Vagina (tissue), 2 donors: ENCODE measurements at places on chromosomes 11 and 22. TPM values are rescaled to one million over a fixed set of nuclear protein-coding genes. Genes with fewer than 3 reads are reported as not detected.

DNA sequence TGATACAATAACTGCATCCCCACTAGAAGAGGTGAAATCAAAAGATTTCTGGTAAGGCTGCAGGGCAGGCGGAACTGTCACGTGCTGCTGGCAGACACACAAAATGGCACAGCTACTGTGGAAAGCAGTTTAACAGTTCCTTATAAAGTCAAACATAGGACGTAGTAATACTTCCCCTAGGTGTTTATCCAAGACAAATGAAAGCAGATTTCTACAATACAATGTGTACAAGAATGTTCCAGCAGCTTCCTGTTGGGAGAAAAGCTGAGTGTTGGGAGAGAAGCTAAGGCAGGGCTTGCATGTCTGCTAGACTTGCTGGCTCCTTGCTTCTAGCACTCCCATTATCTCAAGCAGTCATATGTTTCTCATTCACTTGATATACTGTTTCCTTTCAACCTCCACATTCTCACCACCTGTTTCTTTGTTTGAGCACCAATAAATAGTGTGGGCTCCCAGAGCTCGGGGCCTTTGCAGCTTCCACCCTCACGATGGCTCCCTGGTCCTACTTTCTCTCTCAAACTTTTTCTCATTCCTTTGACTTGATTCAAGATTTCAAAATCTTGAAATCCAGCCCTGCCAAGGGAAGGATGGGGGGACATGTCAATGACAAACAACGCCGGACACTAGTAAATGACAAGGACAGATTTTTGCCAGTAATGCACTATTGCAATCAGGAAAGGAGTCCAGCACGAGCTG is 21.2 kb upstream of the IL17RA start:
- DNase-seq = no peak

DNA sequence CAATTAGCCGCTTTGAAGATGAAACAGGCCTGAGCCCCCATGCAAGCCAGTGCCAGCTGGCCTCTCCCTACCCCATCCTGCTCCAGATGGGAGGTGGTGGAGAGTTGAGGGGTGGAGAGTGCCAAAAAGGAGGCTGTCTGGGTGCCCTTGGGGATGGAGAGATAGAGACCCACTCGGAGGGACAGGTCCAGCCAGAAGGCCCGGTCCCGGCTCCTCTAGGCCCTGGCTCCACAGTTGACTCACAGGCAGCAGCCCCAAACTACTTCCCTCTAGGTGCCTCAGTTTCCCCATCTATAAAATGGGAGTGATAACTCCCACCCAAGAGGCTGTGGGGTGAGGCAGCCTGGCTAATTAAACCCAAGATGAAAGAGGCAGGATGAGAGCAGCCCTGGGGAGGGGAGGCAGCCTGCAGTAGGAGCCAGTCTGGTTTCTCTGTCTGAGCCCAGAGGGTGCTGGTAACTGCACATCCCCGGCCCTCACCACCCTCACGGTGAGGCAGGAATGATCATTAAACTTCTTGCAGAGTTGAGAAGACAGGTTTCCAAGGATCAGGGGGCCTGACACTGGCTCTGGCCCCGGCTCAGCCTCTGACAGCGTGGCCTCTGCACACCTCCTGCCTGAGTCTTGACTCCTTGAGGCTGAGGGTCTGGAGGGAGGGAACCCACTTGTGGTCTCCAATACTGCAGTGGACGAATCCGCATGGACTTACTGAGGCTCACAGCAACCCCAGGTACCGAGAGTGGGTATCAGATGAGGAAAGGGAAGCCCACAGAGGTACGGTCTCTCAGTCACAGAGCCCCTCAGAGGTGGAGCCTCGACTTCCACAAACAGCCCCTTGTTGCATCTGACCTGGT is 1.4 kb upstream of the AP5B1 start:
- no peak for DNase-seq

DNA sequence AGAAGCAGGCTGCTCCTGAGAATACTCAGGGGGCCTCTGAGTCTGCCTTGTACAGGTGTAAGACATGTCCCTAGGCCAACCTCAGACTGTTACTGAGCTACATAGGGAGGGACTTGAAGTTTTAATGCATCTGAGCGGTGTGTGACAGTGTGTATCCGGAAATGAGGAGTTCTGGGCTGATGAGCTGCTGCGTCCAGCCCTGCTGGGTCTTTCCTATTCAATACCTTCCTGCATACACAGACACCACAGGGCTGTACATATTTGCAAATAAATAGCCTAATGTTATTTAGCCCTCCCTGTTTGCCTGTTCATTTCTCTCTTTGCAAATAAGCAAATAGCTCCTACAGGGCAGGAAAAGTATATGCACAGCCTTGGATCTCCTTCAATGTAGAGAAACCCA is 134.7 kb upstream of the KIRREL3 start:
- no peak for DNase-seq

- DNase-seq = no peak
Measured at GRCh38 chr11:45771193-45771565, 33.8 kb upstream of the SLC35C1 start.

DNA sequence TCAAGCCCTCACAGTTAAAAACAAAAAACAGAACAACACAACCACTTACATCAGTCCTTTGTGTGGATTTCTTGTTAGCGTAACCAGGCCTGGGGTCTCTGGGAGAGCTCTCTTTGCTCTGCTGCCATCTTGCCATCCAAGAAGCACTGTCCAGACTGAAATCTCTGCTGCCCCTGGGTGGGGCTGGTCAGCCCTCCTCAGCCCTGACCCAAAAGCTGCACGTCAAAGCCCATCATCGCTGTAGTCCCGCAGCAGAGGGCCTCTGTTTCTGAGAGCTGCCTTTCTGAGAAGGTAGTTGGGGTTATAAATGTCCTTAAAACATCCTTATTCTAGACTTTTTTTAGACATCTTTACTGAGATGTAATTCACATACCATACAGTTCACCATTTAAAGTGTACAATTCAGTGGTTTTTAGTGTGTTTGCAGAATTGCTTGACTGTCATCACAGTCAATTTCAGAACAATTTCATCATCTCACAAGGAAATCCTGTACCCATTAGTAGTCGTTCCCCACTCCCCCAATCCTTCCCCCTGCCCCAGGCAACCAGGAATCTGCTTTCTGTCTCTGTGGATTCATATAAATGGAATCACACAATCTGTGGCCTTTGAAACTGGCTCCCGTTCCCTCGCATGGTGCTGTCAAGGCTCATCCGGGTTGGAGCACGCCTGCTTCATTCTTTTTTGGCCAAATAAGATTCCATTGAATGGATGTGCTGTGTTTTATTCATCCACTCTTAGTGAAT is 94.9 kb downstream of the TBC1D22A start:
- DNase-seq = peak; percentile 20

DNA sequence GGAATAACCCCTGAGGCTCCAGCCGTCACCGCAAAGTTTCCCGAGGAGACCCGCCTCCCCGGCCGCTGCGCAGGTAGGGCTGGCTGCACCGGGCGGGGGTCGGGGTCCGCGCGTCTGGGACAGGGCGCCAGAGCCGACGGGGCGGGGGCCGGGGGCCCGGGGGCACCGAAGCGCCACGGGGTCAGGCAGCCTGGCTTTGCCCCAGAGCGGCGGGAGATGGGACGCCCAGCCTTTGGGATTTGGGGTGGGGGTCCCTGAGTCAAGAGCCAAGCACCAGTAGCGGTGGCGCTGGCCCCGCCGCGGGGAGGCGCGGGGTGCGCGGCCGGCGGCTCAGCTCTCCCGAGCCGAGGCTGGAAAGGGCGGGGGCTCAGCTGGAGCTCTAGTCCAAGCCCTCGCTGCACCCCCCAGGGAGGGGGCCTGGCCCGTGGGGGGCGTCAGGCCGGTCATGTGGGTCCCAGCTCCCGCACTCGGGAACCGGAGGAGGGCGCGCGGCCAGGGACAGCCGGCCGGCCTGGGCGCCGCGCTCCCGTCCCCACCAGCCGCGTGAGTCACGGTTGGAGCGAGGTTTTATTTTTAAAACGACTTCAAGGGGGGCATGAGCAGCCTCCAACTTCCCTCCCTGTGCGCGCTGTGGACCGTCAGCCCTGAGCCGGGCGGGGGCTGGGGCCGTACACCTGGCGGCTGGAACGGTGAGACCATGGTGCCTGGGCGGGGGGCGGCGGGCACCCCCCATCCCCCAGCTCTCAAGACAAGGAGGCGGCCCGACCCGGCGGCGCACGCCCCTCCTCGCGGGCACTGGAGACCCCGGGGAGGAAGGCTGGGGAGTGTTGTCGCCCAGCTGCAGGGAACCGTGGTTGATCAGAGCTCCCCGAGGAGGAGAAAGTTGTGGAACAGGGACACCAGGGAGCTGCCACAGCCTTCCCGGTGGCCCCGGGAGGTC is 626 bp downstream of the FLRT1 start:
- DNase-seq = no peak

GRCh38 chr11:88086297-88086696 is 88.9 kb downstream of the RAB38 start:
- no peak for DNase-seq

- DNase-seq = no peak
Measured at GRCh38 chr22:46287873-46288751, 8.6 kb upstream of the GTSE1 start.

GRCh38 chr22:36807627-36808026 is 9.2 kb downstream of the PVALB start:
- DNase-seq = no peak

DNA sequence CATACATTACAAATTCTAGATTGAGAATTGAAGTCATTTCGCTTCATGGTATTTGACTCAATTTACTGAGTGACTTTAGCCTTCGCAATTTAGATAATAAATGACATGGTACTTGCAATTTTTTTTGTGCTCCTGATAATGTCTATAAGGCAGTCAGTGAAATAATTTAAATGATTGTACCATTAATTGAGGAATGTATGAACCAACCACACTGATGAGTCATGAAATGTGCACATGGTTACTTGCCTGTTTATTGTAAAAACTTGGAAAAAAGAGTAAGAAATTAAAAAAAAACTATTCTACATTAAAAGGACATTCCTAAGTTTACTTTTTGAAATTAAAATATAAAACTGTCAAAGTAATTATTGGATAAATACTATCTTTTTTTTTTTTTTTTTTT is 43.3 kb downstream of the DNAJC24 start:
- no peak for DNase-seq

DNA sequence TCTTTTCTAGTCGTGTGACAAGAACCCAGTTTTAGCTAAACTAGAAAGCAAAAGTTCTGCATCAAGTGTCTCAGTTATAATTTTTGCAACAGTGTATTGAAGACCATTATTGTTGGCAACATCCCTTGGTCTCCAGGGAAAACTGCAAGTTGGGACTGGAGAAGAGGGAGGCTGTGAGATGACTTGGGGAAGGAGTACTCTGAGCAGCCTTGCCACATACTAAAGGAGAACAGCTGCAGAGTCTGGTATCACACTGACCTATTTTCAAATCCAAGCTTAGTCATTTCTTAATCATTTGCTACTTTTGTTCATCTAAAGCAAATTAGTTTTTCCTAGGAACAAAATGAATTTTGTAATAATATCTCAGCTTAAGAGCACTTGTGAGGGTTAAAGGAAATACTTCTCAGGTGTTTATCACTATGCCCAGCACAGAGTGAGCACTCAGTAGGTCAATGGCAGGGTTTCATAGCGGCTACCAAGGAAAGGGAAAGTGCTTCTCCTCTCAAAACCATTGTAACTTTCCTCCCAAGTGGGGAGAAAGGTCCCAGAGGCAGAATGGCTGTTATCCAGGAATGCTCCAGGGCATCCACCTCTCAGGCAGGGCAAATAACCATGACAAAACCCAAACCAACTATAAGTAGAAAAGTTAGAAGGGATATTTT is 247.1 kb downstream of the C11orf87 start:
- DNase-seq = no peak

DNA sequence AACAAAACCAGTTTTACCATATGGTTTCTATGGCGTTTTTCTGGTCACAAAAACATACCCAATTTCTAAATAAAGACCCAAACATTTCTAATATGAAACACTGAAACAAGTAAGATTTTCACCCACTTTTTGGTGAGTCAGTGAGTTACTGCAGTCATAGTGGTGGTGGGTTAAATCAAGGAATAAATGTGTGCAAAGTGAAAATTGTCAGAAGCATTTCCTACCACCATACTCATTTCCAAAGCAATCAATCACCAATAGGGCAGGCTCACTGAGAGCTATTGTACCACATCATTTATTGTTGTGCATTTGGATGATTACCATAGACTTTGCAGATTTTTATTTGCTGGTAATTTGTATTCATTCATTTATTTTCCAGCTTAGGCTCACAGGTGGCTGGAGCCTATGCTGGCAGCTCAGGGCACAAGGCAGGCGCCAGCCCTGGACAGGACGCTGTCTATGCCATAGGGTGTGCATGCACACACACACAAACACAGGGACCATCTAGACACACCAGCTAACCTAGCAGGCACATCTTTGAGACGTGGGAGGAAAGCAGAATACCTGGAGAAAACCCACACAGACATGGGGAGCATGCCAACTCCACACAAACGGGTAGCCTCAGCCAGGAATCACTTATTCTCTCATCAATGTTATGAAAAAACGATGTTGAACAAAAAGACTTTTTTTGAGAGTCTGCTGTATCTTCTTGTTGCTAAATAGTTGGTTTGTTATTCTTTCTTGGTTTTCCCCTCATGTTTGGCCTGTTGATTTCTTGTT is 5.1 kb downstream of the FAM118B start:
- DNase-seq = no peak

DNA sequence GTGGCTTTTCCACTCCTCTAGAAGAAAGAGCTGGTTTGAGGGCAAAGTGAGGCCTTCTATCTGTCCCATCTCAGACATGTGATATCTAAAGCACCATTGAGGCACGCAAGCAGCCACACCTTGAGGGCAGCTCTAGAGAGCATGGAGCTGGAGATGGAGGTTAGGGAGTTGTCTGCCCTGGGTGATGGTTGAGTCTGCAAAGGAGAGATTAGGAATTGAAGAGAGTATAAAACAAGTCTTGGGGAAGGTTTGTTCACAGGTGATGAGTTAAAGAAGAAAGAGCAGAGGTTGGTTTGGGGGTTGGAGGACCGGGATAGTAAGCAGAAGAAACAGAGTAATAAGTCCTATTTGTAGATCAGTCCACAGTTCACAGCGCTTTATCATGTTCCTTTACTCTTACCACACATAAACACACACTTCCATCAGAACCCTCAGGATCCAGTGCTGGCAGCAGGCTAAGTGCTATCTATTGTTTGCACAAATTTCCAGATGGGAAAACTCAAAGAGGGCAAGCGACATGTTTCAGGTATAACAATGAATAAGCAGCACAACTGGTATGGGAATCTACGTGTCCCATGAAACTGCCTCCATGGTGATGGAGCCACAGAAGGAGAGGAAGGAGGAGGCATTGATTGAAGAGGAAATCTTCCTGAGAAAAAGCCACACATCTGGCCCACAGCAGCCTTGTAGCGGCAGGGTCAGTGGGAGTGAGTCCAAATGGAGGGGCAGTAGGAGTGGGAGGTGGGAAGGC is 65.8 kb downstream of the RASSF10 start:
- peak; percentile 64 for DNase-seq

- no peak for DNase-seq
Measured at GRCh38 chr11:69447786-69448185, 33.7 kb upstream of the LINC01488 start.

KCNJ5 gene
- total RNA-seq = 1.5 TPM

ZNF214 gene
- 3.9 TPM for total RNA-seq

OR4D5 gene
- total RNA-seq = not detected

SEPTIN3 gene
- 1.5 TPM for total RNA-seq

NXPE2 gene
- total RNA-seq = not detected

MMP7 gene
- 6.9 TPM for total RNA-seq

TEX54 gene
- not detected for total RNA-seq

ABCG4 gene
- 3.2 TPM for total RNA-seq

OR4C5 gene
- not detected for total RNA-seq

OR4C13 gene
- not detected for total RNA-seq

MS4A14 gene
- total RNA-seq = 1.7 TPM

ELMOD1 gene
- not detected for total RNA-seq

OR2AG1 gene
- total RNA-seq = not detected

TMEM121B gene
- total RNA-seq = not detected

ADAMTS15 gene
- total RNA-seq = 12.0 TPM
